Activated CD8-positive, alpha-beta memory T cell treated with anti-CD3 and anti-CD28 coated beads for 1 hour (primary cell): ENCODE measurements at places on chromosomes 2 and 18.

GRCh38 chr2:99714349-99714748, 224.5 kb upstream of the REV1 start:
- no peak for DNase-seq

DNA sequence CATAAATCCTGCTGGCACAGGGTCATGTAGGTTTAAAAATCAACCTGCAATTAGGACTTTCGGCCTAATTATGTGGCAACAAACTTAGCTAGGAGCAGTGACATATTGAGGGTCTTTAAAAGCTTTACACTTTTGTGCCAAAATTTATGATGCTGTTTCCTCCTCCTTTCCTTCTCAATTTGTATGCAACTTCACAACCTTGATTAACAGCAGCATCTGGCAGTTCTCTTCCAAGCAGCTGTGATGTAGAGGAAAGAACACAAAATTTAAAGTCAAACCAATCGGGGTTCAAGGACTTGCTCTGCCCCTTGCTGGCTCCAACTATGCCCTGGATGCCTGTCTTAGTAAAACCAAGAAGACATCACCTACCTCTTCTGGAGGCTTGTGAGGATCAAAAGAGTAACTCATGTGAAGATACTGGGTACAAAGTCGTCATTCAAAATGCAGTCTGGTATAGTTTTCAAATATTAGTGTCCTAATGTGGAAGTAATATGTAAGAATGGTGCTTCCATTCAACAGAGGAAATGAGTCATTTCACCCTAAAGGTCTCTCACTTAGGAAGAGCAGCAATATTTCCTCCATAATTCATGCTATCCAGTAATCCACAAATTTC, 94.7 kb downstream of the ANKRD44 start:
- DNase-seq, result no peak

- no peak for DNase-seq
These were observed 41.4 kb downstream of the FMNL2 start for GRCh38 chr2:152376385-152376784.

- DNase-seq, result no peak
These were observed 25.1 kb downstream of the TTC39C start for GRCh38 chr18:24039671-24040070.

DNA sequence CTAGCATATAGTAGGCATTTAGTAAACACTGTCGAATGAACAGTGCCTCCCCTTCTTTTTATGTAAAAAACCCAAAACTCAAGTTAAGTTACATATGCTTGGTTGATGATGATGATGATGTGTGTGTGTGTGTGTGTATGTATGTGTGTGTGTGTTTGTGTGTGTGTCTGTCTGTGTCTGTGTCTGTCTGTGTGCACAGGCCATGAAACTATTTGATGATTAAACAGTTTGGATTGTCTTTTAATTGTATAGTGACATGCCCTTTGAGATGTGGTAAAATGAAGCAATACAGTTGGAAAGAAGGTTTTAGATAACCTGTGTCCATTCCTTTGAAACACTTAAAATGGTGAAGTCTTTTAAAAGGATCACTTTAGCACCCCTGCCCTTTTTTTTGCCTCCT, 105.6 kb downstream of the MAP4K4 start:
- DNase-seq, result no peak

GRCh38 chr2:211816754-211817153, 721.8 kb downstream of the ERBB4 start:
- DNase-seq, result no peak
